ENCODE measurements at places on chromosomes 16 and 17.

- DNase-seq: no peak
These were observed 87.8 kb upstream of the NOL11 start for GRCh38 chr17:67629971-67630320.

- DNase-seq: no peak
These were observed 3.9 kb downstream of the UMOD start for GRCh38 chr16:20348365-20349185.

DNA sequence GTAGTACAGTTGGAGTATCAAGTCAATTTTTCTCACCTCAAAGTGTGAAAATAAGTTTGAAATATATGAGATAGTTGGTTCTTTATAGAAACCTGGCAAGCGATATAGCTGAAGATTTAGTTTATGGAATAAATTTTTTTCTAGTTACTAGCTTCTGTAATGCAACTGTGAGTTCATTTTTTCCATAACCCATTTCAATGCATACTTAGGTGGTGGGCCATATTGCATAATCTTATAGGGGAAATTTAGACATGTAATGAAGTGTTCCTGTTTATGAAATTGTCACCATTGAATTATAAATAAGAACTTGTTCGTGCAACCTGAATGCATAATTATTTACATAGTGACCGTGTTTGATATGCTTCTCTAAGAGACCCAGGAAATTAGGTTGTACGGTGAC is 9.0 kb downstream of the MOSMO start:
- DNase-seq: no peak

DNA sequence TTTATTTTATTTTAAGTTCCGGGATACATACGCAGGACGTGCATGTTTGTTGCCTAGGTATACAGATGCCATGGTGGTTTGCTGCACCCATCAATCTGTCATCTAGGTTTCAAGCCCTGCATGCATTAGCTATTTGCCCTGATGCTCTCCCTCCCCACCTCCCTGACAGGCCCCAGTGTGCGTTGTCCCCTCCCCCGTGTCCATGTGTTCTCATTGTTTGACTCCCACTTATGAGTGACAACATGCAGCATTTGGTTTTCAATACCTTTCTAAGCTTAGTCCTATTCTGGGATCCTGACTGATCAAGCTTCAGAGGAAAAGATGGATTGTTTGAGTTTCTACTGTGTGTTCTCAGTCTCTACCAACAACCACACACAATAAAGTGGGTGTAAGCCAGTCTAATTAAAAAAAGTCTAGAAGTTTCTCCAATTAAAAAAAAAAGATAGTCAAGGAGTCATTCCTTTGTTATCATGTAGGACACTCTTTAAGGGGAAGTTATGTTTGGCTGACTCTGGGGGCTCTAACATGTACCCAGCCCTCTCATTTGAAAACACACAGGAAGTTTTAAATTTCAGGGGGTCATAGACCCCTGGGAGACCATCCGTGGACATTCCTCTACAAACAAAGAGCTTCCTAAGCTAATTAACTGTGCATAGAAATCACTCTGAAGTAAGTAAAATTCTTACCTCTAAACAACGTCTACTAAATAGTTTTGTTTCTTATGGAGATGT is 66.3 kb upstream of the ADAMTS18 start:
- DNase-seq: no peak
